ENCODE measurements at places on chromosomes 12 and 14. TPM values are rescaled to one million over a fixed set of nuclear protein-coding genes. Genes with fewer than 3 reads are reported as not detected.

The STXBP6 gene
- 7.6 TPM for total RNA-seq

The ASCL1 gene
- not detected for total RNA-seq

The AHSA1 gene
- total RNA-seq = 63.4 TPM

The BATF gene
- total RNA-seq = 1.4 TPM

The TAS2R50 gene
- 6.1 TPM for total RNA-seq

The FOXA1 gene
- 0.59 TPM for total RNA-seq

The KRT72 gene
- 12.0 TPM for total RNA-seq

The JPH4 gene
- total RNA-seq = 0.39 TPM

The CPNE6 gene
- 0.20 TPM for total RNA-seq

DNA sequence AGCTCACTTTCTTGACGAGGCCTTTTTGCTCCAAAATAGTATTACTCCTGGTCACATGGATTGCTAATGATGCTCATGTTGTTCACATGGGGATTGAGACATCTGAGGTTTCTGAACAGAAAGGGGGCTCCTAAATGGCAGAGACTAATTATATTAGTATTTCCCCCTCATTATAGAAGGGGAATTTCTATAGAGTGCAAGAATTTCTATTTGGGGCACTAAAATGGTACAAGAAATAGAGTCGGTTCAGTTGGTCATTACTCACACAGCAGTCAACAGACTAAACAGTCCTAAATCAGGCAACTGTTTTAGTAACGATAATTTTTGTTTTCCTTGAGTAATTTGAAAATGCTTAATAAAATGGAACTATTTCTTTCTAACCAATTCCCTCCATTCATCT, 108.9 kb downstream of the DACT1 start:
- no peak for DNase-seq

GRCh38 chr14:52473557-52473956, 78.7 kb downstream of the TXNDC16 start:
- peak; percentile 3 for DNase-seq

DNA sequence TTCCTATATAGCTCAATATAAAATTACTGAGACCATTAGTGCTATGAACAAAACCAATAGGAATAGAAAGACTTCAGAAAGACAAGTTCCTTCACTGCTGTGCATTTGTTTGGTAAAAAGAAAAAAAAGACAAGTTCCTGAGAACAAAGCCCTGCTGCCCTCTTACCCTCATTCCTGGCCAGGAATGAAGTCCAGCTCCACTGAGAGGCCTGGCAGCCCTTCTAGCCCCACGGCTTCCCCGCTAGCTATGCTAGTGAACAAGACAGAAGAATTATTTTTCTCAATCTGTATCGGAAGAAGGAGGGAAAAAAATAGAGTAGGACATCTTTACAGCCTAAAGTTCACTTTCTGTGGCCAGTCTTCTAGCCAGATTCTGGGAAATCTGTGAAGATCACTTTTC, 1.6 kb downstream of the MFAP5 start:
- no peak for DNase-seq

DNA sequence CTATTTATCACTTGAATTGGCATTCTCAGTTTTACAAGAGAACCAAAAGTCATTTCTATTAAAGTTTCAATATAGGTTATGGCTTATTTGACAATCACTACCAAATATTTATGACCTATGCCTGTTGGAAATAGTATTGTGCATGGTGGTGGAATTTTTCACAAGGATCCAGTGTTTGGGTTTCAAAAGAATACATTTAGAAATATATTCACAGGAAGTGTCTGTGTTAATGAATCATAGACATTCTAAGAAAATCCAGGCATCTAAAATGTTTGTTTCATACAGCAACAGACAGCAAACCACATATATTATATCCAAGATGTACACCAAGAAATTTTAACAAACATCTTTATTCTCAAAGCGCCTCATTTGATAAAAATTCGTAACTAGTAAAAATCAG, 92.7 kb downstream of the MED13L start:
- no peak for DNase-seq

- no peak for DNase-seq
Measured at GRCh38 chr14:99573436-99574098, 30.4 kb downstream of the CCDC85C start.

DNA sequence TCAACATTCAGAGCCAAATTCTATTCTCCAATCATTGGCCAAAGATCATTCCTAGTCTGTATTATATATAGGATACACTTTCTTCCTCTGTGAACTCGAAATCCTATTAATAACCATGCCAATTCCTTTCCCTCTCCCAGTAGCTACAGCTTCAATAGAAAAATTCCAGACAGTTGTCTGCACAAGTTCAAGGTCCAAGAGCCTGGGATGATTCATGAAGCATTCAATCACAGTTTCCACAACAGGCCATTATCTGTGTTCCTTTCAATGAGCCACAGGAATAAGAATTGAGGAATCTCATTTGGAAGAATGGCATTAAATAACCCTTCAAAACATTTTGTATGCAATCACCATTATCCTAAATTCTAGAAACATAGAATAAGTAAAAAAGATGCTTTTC, 437.4 kb downstream of the RMST start:
- DNase-seq = no peak

GRCh38 chr12:59594943-59595500, 807 bp upstream of the SLC16A7 start:
- no peak for DNase-seq

GRCh38 chr12:27237790-27238771, 6.0 kb upstream of the STK38L start:
- DNase-seq = no peak

GRCh38 chr14:72962829-72963312, 36.6 kb downstream of the DCAF4 start:
- DNase-seq = no peak

DNA sequence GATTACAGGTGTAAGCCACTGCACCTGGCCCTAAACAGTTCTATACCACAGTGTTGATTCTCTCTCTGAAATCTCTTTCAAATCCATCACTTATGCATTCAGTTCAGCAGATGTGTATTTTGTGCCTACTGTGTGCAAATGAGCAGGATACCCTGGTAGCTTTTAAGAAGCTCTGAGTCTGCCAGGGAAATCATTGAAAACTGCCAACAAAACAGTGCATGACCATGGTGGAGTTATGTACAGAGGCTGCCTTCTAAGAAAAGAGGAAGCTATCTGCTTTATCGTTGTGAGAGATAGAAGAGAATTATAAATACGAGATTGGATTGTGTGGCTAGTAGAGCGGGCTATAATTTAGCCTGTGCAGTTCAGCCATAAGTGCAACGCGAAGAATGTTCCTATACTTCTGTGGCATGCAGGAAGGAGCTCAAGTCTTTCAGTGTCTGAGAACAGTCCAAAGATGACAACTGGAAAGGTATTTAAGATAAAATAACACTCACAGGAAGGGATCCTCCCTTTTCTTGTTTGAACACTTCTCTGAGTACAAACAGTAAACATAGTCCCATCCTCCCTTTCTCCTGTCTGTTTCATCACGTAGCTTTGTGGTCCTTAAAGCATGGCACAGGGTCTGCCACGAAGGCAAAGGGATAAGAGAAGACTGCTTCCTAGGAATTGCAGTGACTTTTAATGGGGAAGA, 4.3 kb downstream of the DIP2B start:
- no peak for DNase-seq

DNA sequence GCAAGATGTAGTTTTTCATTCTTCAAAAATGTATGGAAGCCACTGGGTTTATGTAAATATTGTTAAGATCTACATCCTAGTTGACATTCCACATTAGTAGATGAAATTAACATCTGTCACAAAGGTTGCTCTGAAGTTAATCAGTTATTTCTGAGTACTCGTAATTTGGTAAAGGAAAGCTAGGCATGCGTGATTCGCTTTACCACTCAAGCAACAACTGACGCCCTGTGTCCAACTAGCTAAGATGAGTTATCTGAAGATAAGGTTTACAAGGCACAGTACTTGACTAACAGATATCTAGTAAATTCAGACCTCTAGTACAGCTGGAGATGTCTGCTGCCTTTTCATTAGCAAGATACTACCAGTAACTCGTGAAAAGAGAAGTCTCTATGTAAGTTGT, 14.1 kb downstream of the PRKD1 start:
- no peak for DNase-seq

GRCh38 chr12:47833591-47834012, 13.9 kb upstream of the HDAC7 start:
- no peak for DNase-seq

DNA sequence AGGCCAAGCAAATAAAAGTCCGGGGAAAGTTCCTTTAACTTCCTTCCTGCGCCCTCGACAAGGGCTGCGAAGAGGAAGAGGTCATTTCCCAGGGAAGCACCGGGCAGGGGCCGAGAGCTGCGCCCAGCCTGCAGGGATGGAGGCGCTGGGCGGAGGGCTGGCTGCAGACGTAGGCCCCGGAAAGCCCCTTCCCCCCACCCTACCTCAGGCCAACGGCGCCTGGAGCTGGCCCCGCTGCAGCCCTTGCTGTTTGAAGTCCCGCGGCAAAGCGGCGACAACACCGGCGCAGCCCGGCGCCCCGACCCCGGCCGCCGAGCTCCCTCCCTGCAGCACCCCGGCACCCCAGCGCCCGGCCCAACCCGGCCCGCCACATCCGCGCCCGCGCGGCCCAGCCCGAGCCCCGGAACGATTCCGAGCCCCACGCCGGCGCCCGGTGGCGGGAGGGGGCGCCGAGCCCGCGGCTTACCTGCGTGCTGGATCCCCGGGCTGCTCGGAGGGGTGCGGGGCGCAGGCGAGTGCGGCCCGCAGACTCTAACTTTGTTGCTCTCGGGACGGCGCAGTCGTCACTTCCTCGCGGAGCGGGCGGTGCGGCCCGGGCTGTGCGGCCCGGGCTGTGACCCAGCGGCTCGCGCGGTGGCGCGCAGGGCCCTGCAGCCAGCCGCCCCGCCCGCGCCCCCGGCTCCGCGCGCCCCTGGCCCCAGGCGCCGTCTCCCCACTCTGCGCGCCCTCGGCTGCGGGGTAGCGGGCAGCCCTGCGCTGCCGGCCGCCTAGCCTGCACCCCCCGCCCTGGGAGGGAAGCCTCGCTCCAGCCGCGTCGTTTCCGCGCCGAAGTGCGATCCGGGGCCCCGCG, 64.8 kb upstream of the PTGR2 start:
- peak; percentile 25 for DNase-seq

DNA sequence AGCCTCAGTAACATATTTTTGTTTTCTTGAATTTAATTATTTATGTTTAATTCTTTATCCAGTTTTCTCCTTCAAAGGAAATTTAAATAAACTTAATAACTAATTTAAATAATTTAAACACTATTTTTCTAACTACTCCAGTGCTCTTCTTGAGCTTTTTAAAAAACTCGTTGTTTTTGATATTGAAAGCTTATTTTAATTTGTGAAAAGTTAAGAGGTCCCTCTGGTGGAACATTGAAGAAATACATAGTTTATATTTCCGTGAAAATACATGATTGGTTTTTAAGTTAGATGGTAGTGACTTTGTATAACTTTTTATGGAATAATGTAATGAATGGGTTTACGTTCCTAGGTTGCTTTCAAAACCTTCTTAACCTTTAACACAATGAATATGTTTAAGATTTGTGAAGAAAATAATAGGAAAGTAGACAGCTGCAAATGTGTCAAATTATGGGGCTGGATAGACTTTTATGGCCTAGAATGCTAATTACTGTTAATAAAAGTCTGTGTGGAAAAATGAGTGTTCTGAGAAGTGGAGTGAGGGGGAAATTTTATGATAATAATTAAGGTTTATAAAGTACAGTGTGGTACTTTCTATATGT, 45.9 kb upstream of the MSRB3 start:
- DNase-seq = peak; percentile 8

DNA sequence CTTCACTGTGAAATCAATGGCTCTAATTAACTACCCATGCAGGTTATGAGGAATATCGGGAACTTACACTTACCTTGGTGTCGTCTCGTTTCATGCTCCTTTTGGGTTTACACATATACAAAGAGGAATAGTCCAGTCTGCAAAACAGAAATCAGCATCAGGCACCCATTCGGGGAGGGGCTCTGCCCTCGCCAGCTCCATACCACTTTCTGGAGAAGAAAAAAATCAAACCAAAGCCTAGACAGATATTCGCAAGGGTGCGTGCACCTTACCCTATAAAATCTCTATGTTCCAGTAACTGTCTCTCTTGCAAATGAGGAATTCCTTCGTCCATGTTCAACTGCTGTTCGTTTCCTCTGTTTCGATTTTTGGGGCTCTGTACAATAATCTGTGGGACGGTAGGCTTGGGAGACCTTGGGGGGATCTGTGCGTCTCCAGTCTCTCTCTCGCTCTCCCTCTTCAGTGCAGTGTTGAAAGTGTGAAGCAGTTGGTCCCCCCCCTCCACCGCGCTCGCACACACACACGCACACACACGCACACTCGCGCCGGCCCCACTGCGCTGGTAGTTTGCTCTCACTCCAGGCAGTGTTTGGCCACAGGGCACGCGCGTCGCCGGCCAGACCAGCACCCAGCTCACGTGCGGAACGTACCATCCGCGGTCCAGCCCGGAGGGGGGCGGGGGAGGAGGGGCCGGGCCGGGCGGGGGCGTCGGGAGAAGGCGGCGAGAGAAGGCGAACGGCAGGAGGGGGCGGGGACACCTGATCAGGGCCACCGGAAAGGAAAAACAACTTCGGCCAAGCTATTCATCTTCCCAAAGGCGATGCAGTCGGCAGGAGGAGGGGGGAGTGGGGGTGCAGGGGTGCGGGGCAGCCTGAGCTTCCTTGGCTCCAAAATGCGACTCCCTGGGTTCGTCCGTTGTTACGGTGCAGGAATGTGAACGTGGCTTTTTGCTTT, at the start of gene BHLHE41:
Gene BHLHE41 (minus strand): TSS at position 592 of the 954 bp plus-strand sequence. CDS start 258 bp downstream, at position 334.
- peak; percentile 50 for DNase-seq

GRCh38 chr12:26176725-26177124, 18.6 kb upstream of the SSPN start:
- no peak for DNase-seq

DNA sequence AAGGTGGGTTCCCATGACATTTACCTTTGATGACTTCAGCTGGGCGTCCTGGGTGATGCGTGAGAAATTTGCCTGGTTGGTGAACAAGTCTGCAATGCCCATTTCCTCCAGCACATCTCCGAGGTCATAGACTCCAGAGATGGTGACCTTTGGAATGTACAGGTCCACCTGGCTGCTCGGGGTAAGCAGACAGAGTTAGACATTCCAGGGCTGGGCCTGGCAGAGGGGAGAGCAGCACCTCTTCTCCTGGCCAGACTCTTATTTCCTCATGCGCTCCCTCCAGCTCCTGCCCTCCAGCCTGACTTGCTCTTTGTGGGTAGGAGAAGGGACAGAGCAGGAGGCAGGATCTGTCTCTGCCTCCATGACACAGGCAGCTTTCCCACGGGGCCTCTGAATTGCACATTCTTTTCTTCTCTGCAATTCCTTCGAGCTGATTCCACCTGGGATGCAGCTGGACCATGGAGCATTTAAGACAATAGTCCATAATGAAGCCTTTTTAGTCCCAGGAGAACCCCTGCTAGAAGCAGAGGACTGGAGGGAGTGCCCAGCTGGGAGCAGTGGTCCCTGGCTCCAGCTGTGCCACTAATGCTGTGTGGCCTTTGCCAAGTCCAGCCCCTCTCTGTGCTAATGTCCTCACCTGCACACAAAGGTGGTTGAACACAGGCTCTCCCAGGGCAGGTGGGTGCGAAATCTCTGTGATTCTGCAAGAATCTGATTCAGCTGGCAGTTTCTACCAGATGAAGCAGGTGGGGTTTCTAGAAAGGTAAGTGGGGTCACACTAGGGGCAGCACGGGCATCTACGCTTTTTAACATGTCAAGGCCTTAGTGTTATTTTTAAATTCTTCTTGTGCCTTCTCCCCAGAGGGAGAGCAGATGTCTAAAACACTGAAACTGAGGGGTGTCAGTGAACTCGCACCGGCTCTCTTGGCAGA, 13.2 kb upstream of the SERPINA10 start:
- no peak for DNase-seq

GRCh38 chr14:45728434-45729225, 475.6 kb upstream of the MIS18BP1 start:
- no peak for DNase-seq

Data from skin of body (tissue), 3 donors.